ENCODE measurements at places on chromosomes 6 and 20.

DNA sequence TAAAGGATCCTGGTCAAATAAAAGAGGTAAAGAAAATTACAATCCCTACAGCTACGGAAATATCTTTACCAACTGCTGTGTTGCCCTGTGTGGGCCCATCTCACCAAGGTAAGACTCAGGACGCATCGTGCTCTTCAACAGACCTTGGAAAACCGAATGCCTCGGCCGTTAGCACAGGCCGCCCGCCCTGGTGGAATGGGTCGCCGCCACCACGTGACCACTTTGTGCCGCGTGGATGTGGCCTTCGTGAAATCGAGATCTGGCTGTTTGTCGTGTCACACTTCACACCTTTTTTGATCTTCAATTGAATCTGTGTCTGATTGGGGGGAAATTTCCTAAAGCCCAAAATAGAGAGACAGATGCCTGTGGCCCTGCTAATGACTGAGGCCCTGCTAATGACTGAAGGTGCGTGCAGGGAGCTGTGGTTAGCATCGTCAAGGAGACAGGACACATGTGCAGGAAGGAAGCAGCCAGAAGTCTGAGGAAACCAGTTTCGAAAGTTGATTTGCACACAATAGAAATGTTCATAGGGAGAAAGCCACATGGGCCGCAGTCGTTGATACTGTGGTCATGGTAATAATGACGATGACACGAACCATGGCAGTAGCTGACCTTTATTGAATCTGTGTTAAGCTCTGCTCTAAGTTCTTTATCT is 175.7 kb upstream of the SNX9 start:
- no peak for DNase-seq

GRCh38 chr6:21132856-21133838 is 460.4 kb upstream of the SOX4 start:
- no peak for DNase-seq

GRCh38 chr20:46182276-46183200 is 64.4 kb downstream of the CD40 start:
- no peak for DNase-seq

DNA sequence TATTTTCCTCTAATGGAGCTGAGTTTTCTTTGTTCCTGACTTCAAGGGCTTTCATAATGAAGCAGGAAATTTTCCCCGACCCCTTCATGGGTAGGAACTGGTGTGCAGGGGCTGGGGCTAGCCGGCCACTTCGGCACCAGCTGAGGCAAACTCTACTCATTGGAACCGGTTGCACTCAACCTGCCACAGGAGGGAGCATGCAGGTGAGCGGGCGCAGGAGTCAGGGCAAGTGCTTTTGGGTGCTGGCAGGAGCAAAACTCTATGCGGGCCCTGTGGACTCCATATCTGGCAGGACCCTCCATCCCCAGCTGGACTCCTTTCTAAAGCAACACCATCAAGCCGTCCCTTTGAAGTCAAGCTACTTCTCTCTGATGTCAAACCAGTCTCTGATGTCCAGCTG is 244.2 kb downstream of the EPM2A start:
- no peak for DNase-seq

DNA sequence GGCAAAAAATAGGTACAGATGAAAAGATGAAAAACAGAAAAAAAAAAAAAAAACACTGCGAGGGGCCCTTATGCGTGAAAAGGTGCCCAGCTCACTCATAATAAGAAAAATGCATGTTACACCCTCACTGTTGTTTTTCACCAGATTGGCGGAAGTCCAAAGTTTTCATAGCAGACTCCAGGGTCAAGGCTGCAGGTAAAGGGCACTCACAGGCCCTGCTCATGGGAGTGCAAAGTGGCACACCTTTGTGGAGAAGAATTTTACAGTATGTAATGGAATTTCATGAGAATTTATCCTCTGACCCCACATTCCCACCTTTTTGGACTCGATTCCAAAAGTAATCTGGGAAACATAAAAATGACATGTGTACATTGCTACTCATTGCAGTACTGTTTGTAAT is 108.2 kb downstream of the CDKAL1 start:
- DNase-seq: no peak

- DNase-seq: no peak
Measured at GRCh38 chr6:142823256-142823902, 121.6 kb downstream of the HIVEP2 start.

- no peak for DNase-seq
Measured at GRCh38 chr6:104306211-104306610, 553.5 kb downstream of the HACE1 start.

GRCh38 chr20:50311308-50312001 is 120.8 kb downstream of the CEBPB start:
- no peak for DNase-seq

DNA sequence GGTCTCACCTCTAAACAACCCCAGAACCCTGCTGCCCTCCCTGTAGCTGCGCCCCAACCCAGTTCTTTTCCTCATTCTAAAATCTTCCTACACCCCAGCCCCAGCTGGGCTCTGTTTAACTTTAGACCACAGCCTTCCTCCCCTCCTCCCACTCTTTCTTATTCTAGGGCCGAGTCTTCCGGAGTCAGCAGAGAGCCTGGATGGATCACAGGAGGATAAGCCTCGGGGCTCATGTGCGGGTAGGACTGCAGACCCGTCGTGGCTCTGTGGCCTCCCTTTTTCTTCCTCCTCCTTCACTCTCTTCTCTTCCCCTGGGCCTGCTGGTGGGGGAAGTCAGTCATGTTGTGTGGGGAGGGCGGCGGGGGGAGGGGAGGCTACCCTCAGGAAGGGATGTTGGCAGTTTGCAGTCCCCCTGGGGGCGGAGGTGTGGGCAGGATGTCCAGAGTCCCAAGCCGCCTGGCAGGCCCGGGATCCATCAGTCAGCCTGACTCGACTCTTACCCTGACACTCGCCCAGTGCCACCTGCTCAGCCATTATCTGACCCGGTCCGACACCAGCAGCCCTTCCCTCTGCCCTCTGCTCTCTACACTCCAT is 8.1 kb downstream of the CAPN11 start:
- DNase-seq: no peak

- no peak for DNase-seq
Measured at GRCh38 chr6:157887892-157888291, 64.8 kb downstream of the SNX9 start.

GRCh38 chr6:14364370-14364769 is 246.8 kb downstream of the CD83 start:
- DNase-seq: no peak

- DNase-seq: no peak
Measured at GRCh38 chr20:17723301-17723691, 23.5 kb downstream of the BANF2 start.

DNA sequence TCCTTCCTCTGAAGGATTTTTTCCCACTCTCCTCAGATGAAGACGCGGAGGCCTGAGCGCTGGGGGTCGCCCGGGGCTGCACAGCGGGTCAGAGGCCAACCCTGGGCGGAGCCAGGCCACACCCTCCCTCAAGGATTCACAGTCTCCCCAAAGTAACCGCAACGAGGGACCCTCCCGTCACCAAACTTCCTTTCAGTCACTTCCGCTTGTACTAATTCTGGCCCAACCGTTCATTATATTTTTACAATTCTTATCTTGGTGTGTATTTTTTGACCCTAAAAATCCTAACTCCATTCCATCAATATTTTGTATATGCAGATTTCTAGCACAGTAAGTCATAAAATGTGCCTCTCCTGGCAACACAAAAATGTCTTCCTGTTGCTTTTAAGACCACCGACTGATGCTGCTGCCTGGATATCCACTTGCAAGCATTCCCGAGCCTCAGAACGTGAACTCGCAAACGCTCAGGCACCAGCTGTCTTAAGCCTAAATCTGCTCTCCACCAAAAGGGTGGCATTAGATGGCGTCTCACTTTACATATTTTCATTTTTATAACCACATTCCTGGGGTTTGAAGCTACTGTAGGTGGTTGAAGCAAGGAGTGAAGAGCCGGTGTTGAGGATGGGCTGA is 128.0 kb downstream of the DLL1 start:
- DNase-seq: no peak

DNA sequence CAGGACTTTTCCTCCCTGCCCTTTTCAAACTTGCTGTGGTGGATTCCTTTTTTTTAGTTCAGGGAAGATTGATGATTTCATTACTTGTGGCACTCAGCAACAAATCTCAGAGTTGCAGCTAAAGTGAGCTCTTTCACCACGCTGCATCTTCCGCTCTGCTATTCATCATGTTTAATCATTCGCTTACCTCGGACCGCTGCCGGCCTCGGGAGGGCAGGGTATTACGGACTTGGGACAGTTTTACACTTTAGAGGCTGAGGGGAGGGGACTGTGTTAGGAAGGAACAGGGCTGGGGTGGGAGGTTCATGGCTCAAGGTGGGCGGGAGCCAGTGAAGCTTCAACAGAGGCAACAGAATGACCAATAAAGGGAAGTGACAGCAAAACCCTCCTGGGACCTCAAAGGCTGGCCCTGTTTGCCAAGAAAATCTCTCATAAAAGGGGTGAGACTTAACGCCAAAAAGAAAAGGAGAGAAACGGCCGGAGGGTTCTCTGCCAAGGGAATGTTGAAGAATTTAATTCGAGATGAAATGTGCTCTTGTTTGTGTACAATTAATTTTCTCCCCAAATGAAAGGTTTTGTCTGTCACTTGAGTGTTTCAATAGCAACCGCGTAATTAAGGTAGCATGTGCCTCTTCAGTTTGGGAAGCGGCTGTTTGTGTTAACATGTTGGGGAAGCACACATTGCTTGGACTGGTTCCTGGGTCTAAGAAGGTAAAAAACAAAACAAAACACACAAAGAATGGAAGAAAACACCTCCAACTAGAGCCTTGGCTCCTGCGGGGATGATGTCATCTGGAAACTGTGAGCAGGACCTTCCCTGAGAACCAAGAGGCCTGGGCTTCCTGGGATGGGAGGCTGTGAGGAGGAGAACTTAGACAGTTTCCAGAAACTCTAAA is 72.5 kb upstream of the SULF2 start:
- no peak for DNase-seq

GRCh38 chr6:13278991-13279390 is 49.3 kb downstream of the TBC1D7 start:
- DNase-seq: no peak

DNA sequence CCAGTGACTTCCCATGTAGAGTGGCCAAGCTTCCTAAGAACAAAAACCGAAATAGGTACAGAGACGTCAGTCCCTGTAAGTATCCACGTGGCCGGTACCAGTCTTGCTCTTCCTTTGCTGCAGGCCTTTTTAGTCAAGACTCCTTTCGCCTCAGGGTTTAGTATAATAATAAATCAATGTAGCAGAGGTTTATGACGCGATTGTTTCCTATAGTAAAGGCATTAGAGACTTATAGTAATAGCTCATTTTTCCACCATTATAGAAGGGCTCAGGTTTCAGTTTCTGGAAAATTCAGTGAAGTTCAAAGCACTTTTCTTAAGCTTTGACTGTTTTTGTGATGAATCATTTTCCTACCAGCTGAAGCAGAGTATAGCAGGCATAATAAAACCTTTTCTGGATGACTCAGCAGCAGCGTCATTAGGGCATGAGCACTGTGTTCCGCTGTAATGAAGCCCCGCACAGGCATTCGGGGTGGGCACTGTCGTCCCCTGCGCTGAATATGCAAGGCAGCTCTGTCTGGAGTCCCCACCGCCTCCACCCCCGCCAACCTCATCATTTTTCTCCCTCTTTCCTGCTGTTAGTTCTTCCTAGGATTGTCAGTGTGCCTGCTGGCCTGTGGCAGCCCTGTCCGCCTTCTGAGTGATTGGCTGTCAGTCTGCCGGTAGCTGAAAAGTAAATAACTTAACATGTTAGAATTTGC is 51.3 kb downstream of the PTPN1 start:
- DNase-seq: peak; percentile 70

DNA sequence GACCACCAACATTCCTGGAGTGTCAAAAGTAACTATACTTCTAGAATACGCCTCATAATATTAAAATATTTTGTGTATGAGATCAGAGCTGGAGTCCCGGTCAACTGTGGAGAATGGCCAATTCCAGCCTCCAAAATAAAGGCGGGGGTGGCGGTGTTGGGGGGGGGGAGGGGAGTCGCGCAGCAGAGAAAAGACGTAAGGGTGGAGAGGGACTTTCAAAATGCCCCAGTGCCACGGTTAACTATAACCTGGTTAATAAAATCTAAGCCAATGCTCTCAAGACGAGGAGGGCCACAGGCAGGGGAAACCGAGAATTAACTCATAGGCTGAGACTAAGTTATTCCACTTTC is 1.3 kb downstream of the NUP153 start:
- no peak for DNase-seq

GRCh38 chr6:33710296-33711121 is 991 bp downstream of the UQCC2 start:
- no peak for DNase-seq

DNA sequence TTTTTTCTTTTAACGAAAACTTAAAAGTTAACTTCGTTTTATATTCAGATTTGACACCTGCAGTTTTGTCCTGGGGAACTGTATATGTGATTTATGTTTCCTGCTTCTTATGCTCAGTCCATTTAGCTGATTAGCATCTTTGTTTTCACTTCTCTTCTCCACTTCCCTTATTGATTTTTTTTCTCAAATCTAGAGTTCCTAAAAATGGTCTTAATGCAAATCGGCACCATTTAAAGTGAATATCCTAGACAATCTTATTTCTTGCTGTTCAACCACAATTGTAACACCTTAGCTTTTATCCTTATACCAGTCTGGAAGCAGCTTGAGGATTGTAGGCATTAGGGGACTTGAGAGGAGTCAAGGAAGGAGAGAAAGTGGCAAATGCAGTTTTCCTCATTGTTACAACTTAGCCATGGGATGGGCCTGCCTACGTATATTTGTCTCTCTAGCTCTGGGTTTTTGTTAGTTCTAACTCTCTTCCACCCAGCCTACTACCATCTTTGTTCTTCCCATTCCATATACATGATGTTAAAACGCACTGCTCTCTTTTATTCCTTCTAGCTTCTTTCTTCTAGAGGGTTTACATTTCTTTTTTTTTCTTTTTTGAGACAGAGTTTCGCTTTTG is 8.5 kb downstream of the QRSL1 start:
- DNase-seq: no peak

DNA sequence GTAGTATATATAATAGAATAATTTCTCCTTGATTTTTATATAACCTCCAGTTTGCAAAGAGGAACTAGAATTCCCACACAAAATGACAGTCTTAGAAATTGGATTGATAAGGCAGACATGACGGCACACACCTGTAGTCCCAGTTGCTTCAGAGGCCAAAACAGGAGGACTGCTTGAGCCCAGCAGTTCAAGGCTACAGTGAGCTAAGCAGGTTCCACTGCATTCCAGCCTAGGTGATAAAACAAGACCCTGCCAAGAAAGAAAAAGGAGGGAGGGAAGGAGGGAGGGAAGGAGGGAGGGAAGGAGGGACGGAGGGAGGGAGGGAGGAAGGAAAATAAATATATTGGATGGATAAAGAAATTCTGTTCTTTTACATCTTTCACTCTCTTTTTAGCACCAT is 77.6 kb upstream of the SASH1 start:
- no peak for DNase-seq
